ENCODE measurements at places on chromosomes 13 and 19.

GRCh38 chr13:51614350-51614786 lies 30.1 kb downstream of the WDFY2 start:
- DNase-seq, result no peak

DNA sequence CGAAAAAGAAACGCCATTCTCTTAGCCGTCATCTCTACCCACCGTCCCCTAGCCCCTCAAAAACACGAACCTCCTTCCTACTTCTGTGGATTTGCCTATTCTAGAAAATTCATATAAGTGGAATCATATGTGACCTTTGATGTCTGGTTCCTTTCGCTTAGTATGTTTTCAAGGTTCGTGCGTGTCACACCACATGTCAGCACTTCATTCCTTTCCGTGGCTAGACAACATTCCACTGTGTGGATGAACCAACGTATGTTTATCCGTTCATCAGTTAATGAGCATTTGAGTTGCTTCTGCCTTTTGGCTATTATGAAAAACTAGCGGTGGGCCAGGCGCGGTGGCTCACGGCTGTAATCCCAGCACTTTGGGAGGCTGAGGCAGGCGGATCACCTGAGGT lies 14.0 kb upstream of the PPP1R12C start:
- DNase-seq, result peak; percentile 58

- DNase-seq, result no peak
Observed at GRCh38 chr19:31269425-31270127, 79.7 kb downstream of the TSHZ3 start.

GRCh38 chr19:18612772-18613588 lies at the start of gene TMEM59L:
TMEM59L (plus strand) TSS chr19:18612870; CDS start chr19:18612959, 89 bp downstream.
- no peak for DNase-seq

DNA sequence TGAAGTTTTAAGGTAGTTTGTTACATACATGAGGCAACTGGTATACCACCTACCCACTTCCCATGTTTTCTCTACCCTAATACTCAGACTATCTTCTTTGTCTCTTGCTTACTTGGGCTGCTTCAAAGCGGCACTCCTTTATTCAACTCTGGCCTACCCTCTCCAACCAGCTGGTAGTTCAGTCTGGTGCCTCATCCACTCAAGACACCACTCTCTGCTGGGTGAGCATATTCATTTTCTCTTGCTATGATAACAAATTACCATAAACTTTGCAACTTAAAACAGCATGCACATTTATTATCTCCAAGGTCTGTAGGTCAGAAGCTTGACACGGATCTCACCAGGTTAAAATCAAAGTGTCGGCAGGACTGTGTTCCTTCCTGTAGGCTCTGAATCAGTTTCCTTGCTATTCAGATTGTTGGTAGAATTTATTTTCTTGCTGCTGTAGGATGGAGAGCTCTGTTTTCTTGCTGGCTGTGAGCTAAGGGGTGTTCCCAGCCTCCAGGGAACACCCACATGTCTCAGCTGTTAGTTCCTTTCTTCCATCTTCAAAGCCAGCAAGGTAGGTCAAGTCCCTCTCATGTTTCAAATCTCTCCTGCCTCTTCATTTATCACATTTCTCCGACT lies 666.0 kb downstream of the DIAPH3 start:
- no peak for DNase-seq

- no peak for DNase-seq
Observed at GRCh38 chr13:45102136-45102507, 18.2 kb upstream of the GTF2F2 start.

GRCh38 chr19:584240-585001 lies 5.3 kb upstream of the HCN2 start:
- DNase-seq, result no peak

- DNase-seq, result no peak
Observed at GRCh38 chr19:38270587-38271167, 6.3 kb downstream of the SPINT2 start.

- peak; percentile 54 for DNase-seq
Observed at GRCh38 chr19:9406798-9407352, 28.5 kb downstream of the ZNF266 start.

GRCh38 chr19:1618157-1619093 lies 13.2 kb upstream of the UQCR11 start:
- DNase-seq, result no peak

- no peak for DNase-seq
Observed at GRCh38 chr19:13152356-13152973, 2.3 kb downstream of the IER2 start.

GRCh38 chr13:36712770-36713169 lies 39.0 kb downstream of the SERTM1 start:
- DNase-seq, result peak; percentile 52

- DNase-seq, result no peak
Observed at GRCh38 chr19:18903156-18904037, 7.4 kb upstream of the CERS1 start.

- no peak for DNase-seq
Observed at GRCh38 chr13:70390064-70390463, 281.8 kb upstream of the KLHL1 start.

DNA sequence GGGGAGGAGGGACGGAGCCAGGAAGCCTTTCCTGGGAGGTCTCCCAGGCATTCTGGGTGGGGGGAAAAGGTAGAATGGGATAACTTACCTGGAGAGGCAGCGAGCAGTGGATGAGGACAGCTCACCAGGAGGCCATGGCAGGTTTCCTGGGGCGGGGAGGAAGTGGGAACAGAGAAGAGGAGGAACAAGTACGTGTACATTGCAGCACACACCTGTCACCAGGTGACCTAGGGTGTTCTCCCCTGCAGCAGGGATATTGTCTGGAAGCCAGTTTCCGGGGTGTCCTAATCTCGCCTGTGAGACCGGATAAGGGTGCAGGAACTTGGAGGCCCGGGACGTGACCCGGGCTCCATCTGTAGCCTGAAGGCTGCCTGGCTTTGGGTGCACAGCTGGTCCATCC lies at the start of gene FUT3:
Gene FUT3 (minus strand): TSS at position 148 of the 400 bp plus-strand sequence.
- DNase-seq, result no peak

GRCh38 chr19:17553256-17553655 lies 2.2 kb upstream of the COLGALT1 start:
- peak; percentile 79 for DNase-seq

GRCh38 chr13:106088085-106088484 lies 447.4 kb downstream of the EFNB2 start:
- no peak for DNase-seq

DNA sequence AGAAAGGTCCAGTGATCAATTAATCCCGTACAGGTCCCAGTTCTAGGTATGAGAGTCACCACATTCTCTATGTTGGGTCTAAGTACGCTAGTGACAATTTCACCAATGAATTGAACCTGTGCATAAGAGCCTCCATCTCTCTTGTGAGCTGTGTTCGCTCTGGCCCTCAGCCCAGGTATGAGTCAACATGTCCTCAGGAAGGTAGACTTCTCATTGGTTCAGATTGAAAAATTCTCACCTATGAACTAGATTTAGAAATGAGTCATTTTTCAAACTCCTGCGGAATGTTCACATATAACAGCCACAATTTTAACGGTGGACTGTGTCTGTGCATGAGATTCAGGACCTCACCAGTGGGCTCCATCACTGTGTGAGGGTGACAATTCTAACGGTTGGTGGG lies 12.7 kb upstream of the ZNF43 start:
- DNase-seq, result no peak

DNA sequence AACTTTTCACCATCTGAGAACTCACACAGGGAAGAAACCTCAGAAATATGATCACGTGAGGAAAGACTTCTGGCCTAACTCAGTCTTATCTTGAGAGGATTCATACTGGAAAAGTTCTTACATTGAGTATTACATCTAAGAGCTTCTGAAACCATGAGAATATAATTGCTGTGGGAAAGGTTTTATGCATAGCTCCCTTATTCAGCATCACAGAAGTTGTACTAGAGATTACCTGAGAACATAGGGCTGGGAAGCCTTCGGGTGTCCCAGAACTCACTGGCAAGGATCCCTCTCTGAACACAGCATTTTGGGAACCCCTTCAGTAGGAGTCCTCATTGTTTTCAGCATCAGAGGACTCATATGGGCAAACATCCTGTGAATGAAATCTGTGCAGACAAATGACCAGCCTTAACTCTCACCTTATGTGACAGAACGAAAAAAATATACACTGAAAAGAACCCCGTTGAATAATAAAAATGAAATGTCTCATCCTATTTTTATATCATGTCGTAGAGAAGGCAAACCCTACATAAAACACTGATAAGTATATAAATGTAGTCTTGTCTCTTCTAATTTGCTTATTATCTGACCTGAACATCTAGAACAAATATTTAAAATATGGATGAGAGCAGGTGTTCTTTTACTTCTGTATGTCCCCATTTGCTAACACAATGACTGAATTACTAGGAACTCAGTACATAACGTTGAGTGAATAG lies 14.2 kb downstream of the ZNF274 start:
- no peak for DNase-seq

GRCh38 chr13:50543782-50544181 lies 299.7 kb downstream of the DLEU7 start:
- DNase-seq, result peak; percentile 83

GRCh38 chr19:56939951-56940350 lies 99.4 kb upstream of the PEG3 start:
- DNase-seq, result no peak

GRCh38 chr19:36212895-36213294 lies 1.6 kb downstream of the ZNF565 start:
- no peak for DNase-seq
